Left renal cortex interstitium (tissue), 4 donors: ENCODE measurements at places on chromosomes 5 and 9. TPM values are rescaled to one million over a fixed set of nuclear protein-coding genes. Genes with fewer than 3 reads are reported as not detected.

- no peak for DNase-seq
Measured at GRCh38 chr9:81665322-81665871, 23.9 kb downstream of the TLE1 start.

GRCh38 chr5:178236679-178237078 is 4.1 kb upstream of the PHYKPL start:
- no peak for DNase-seq

ACSL6 gene
- 2.1 TPM for polyA plus RNA-seq

DNA sequence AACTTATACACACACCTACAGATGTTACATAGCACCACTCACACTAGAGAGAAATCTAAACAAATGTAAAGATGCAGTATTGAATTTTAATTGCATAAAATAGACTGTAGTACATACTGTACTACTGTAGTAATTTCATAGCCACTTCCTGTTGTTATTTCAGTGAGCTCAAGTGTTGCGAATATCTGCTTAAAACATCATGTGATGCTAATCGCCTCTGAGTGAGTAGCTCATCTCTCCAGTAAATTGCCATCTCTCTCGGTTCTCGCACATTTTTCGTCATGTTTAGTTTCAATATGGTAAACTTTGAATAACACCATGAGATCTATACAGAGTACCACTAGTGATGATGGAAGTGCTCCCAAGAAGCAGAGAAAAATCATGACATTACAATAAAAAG is 22.0 kb upstream of the ARHGEF28 start:
- DNase-seq, result no peak

TAF1L gene
- 0.03 TPM for polyA plus RNA-seq

CYFIP2 gene
- polyA plus RNA-seq, result 106 TPM

TAF11L10 gene
- polyA plus RNA-seq, result not detected

DNA sequence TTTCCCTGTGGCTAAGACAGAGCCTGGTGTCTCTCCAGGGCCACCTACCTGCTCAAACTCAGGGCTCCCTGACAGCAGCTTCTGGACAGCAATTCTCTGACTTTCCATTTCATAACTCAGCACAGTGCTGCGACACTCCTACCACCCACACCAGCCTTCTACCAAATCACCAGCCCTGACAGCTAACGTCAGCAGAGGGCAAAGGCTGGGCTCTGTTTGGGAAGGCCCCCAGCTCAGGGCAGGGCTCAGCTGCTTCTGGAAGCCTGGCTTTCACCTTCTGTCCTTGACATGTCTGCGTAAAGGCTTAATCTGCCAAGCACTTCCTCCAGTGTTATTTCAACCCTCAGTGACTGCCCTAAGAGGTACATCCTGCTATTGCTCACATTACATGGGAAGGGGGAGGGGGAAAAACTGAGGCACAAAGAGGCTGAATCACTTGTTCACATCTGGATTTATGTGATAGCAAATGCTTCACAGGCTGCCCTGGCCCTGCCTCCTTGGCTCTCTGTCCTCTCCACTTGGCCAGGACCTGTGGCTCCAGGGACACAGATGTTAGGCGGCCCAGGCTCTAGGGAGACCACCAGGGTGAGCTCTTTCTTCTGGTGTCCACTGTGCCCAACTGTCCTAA is 102.5 kb upstream of the PANK3 start:
- no peak for DNase-seq

GPSM1 gene
- polyA plus RNA-seq, result 40.8 TPM

DNA sequence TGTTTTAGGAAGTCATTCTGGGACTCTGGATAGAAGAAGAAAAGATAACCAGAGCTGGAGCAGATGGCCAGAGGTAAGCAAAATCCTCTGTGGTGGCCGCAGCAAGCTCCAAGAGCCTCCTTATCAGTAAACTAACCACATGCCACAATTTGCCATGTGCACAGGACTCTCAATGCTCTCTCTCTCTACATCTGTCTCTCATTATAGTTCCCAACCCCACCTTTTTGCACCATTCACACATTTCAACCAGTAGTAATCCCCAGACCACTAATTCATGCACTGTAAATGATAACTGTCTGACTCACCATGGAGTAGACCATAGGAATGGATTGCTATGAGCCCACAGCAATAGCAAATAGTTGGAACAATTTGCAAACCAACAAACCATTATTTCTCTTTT is 526.1 kb downstream of the TLR4 start:
- DNase-seq, result no peak

STPG3 gene
- polyA plus RNA-seq, result 1.0 TPM

- no peak for DNase-seq
Measured at GRCh38 chr5:72531496-72532190, 24.4 kb upstream of the ZNF366 start.

MLANA gene
- polyA plus RNA-seq, result 0.64 TPM
